GM18507 (cell line): ENCODE measurements at places on chromosomes 2 and 18.

DNA sequence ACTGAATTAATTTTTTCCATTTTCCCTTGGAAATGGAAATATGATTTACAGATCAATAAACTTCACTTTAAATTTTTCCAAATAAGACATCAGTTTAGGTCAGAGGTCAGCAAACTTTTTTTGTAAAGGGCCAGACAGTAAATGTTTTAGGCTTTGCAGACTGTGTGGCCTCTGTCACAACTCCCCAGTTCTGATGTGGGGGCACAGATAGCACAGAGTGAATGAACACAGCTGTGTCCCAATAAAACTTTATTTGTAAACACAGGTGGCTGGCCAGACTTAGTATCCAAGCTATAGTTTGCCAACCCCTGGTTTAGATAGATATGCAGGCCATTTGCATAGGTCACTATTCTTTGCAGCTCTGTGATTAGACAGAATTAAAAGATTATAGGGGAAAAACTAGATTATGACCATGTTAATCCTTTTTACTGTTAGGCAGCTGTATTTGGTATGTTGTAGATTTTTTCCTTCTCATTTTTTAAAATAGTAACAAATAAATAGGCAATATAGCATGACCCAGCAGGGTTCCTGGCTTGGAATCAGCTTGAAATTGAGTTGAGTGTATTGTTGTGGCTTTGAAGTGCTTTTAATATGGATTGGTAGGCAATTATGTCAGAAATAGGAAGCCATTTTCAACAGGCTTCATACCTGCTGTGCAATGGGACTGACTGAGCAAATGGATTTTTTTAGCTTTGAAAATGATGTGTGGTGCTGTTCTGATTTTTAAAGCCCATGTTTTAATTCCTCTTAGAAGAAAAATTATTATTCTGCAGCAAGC, 59.7 kb downstream of the WDSUB1 start:
- no peak for DNase-seq

DNA sequence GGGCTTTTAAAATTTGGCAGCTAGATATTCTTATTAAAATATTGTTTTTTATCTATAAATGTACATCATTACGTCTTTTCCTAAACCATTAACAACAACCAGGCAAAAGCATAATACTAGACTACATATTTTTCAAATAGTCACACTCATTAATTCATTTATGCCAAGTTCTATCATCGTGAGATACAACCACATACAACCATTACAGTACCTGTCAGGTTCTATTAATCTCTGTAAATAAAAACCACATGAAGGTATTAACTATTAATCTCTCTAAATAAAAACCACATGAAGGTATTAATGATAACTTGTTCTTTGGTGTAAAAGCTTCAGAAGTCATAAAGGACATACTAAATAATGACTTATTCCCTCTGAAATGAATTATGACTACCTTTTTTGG, 432.7 kb downstream of the TMX3 start:
- DNase-seq: no peak

- DNase-seq: no peak
Observed at GRCh38 chr18:21865043-21865442, 124.5 kb downstream of the MIB1 start.

DNA sequence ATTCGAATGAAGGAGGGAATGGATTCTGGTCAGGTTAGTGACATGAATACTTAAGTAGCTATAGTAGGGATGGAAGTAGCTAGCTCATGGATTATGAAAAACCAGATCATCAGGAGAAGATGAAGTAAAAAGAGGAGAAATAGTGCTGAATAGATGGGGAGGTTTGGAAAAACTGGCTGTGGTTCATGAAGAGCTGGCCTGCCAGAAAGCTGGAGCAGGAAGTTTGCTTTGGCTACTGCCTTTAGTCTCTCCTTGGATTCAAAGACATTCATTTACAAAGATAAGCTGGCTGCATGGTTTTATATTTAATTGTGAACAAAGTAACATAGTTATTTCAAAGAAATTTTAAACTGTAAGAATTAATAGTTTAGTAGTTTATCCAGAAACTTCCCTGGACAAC, 567.0 kb downstream of the RIT2 start:
- DNase-seq: no peak

DNA sequence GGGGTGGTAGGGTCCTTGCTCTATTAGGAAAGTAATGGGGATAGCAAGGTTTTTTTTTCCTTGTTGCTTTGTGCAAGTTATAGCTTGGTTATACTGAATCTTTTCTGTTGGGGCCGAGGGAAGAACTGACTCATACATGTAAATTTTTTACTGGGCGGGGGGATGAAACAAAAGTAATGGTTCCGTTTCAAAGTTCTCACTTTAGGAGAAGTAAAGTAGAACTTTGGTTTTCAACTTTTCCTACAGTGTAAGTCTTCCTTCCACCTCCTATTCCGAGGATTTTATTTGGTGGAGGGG, 1.1 kb downstream of the AFTPH start:
- DNase-seq: no peak

DNA sequence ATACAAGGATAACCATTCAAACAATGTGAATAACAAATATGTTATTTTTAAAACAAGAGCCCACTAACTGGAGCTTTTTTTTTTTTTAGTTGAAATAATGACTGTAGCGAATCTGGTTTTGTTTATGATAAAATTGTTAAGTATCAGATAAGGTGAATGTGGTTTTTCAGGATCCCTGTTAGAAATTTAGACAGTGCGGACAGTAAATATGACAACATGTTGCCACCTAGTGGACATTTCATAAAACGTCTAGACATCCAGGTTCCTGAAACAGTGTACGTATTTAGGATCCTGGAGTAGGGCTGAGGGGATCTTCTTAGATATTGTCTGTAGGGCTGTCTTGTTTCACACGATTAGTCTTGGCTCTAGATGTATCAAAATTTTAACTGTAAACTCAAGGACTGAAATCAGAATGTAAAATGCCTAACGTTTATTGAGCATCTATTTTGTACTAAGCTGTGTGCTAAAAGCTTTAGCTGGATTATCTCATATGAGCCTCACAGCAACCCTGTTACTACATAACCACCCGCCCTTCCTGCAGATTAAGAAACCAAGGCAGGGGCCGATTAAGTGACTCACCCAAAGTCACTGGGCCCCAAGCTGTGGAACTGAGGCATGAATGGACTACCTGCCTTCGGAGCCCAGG, 23.9 kb upstream of the CCDC68 start:
- peak; percentile 12 for DNase-seq

- no peak for DNase-seq
Observed at GRCh38 chr2:219744066-219744465, 116.6 kb downstream of the SLC4A3 start.

DNA sequence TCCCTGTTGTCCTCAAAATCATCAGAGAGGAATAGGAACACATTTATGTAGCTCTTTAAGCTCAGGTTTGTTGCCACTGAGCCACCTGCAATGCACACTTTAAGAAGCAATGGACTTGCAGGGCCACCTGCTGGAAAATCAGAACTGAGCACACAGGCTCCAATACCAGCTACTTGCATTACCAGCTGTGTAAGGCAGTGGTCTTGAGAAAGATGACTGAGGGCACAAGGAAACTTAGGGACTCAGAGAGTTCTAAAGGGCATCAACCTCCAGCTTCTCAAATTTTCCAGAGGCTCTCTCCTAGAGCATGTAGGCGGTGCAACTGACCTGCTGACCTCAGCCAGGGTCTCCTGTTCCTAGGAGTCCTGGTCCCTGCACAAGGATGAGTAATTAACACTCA, 2.5 kb upstream of the CNDP2 start:
- no peak for DNase-seq

- peak; percentile 40 for DNase-seq
Observed at GRCh38 chr2:60873381-60873780, 8.0 kb upstream of the REL start.

DNA sequence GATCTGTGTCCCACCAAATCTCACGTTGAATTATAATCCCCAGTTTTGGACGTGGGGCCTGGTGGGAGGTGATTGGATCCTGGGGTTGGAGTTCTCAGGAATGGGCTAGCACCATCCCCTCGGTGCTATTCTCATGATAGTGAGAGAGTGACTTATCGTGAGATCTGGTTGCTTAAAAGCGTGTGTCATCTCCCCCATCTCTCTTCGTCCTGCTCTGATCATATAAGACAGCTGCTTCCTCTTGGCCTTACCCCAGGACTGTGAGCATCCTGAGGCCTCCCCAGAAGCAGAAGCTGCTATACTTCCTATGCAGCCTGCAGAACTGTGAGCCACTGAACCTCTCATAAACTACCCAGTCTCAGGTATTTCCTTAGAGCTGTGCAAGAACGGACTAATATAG, 163.7 kb upstream of the NDUFV2 start:
- DNase-seq: no peak

DNA sequence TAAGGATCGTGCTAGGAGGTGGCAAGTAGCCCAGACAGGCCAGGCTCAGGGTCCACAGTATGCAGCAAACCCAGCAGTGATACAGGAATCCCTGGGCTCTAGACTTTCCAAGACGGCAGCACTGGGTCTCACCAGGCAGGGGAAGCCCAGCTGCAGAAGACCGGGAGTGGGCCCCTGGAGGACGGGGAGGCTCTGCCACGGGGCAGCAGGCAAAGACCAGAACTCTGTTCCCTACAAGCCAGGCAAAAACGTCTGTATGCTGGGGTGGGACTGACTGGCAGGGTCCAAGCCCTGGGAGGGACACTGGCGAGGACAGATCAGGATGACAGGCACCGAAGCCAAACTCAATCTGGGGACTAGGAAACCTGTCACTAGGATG, 98.9 kb upstream of the SEC11C start:
- no peak for DNase-seq

- peak; percentile 62 for DNase-seq
Observed at GRCh38 chr2:241540771-241541561, 17.6 kb upstream of the BOK start.

GRCh38 chr18:52496426-52496825, 156.4 kb downstream of the DCC start:
- DNase-seq: no peak
